Trophoblast cell (in vitro differentiated cells and primary cell): ENCODE measurements at places on chromosomes 5 and 9.

- DNase-seq: peak; percentile 12
Measured at GRCh38 chr9:8857926-8858595, 1058.5 kb upstream of the DMAC1 start.

GRCh38 chr5:149475777-149476176 is 75.5 kb downstream of the CSNK1A1 start:
- DNase-seq: no peak

DNA sequence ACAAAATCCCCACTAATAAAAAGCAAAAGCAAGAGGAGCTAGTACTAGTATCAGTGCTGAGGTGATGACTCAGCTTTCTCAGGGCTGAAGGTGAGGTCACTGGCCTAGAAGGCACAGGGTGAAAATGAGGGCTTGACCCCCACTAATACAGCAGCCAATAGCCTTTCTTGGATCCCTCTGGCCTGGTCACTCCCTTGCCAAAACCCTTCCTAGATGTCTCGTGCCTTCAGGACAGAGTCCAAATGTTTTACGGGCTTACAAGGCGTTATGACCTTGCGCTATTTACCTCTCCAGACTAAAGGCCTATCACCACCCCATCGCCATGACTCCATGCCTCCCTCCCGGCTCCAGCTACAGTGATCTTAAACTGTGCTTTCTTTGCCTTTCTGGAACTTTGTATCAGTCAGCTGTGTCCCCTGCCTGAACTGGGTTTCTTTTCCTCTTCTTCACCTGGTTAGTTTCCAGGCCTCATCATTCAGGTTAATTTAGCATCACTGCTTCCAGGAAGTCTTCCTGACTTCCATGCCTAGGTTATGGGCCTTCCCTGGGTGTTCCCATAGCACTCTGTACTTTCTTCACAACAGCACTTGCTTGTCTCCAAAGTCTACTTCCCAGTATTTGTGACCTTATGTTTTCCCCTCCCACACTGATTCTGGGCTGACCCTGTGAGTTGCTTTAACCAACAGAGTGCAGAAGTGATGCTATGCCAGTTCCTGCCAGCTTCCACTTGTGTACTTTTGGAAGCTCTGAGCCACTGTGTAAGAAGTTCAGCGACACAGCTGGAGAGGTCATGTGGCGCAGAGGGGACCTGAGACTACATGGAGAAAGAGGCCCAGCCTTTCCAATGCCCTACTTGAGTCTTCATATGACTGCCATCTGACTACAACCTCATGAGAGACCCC is 4.2 kb upstream of the DELE1 start:
- DNase-seq: no peak

GRCh38 chr5:117982691-117983090 is 1005.7 kb downstream of the DTWD2 start:
- DNase-seq: no peak

DNA sequence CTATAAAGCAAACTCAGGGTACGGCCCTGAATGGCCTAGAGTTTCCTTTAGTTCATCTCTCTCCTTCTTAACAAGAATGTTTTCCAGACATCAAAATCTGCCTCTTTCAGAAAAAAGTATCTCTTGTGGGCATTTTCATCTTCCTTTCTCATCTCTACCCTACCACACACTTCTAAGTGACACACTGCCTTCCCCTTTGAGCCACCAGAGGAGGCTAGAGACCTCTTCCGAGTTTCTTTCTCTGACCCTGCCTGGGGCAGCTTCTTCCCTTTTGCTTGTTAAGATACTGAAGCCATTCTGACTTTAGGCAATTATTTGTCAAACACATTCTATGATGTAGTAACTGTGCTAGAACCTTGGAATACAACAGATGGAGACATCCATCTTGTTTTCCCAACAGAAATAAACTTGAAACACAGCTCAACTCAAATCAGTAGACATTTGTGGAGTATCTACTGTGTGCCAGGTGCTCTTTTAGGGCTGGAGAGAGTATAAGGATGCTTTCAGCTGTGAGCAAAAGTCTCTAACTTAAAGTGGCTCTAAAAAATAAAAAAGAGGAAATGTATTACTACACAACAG is 8.6 kb upstream of the SV2C start:
- peak; percentile 27 for DNase-seq

DNA sequence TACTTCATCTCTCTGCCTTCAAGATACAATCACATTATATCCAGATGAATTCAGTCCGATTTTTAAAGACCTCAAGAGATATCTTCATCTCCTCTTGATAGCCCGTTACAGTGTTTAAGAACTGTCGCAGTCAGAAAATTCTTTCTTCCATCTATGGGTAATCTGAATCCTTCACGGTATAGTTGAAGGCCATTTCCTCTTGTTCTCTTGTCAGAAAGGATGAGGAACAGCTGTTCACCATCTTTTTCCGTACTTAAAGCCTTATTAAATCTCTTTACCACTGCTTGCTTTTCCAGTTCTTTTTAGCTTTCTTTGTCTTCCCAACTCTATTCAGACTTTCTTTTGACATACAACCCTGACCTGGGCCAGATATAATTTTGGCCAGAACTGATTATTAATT is 121.8 kb downstream of the XRCC4 start:
- no peak for DNase-seq

GRCh38 chr5:127074466-127074865 is 1.2 kb upstream of the C5orf63 start:
- no peak for DNase-seq

GRCh38 chr9:132585954-132586829 is 3.8 kb downstream of the BARHL1 start:
- DNase-seq: no peak

DNA sequence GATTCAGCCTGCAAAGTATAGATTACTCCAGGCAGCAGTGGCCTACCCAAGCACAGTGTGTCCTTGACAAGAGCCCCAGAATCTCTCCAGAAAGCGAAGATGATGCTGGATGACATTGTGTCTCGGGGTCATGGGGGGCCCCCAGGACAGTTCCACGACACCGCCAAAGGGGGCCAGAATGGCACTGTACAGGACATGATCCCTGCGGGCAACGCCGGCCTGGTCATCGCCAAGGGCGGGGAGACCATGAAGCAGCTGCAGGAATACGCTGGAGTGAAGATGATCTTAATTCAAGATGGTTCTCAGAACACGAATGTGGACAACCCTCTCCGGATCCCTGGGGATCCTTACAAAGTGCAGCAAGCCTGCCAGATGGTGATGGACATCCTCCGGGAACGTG is 107.0 kb upstream of the MTAP start:
- no peak for DNase-seq

DNA sequence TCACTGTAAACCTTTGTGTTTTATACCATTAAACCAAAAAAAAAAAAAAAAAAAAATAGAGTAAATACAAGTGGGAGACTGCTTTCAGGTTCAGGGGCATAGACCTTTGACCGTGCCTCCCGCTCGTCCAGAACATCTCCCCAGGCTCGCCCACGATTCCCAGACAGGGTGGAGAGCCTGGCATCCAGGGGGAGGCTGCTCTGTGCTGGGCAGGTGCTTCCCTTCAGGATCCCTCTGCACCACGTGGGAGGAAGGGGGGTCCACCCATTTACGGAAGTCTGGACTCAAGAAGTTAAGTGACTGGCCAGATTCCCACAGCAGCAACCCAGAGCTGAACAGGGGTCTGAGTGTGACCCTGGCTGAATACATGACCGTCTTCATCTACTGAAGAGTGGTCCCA is 125.4 kb upstream of the LMX1B start:
- DNase-seq: no peak

GRCh38 chr5:15215056-15215455 is 284.9 kb upstream of the FBXL7 start:
- no peak for DNase-seq

- DNase-seq: no peak
Measured at GRCh38 chr9:124684169-124684568, 86.9 kb downstream of the NR6A1 start.

DNA sequence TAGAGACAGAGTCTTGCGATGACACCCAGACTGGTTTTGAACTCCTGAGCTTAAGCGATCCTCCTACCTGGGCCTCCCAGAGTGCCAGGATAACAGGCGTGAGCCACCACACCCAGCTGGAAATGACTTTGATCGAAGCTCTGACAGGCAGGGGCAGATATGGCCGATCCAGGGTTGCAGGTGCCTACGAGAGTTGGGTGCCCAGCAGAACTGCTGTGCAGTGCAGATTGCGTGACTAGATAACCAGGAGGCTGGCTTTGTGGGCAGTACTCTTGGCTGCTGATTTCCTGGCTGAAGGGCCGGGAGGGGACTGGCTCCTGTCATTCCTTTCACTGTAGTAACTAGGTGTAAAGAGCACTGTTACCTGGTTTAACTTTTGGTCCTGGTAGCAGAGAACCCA is 11.8 kb downstream of the TBC1D13 start:
- no peak for DNase-seq

DNA sequence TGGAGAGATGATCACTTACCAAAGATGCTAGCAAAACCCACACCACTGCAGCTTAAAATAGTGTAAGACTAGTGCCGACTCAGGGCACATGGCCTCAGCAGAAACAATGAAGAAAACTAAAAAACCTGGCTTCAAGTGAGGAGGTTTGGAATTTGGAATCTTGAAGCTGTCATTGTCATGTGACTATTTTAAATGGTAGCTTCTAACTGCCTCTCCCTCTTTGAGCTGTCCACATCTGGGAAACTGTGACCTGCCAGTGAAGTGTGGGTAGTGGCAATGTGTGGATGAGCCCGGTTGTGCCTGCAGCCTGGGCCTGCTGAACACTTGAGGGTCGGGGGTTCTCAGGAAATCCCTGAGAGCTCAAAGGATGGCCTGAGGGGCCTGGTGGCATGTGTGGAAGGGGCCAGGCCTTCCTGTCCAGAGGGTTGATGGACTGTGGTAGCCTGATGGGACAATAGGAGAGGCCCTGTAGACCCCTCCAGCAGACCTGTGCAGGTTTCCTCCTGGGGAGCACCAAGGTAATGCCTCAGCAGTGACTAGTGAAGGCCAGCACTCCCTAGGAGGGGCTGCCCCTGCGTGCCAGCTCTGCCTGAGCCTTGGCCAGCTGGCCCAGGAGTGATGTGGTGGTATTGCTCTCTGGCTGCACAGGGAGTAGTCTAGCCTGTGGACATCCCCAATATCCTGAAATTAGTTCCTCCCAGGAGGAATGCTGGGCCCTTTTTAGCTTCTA is 13.6 kb downstream of the USP20 start:
- no peak for DNase-seq

- no peak for DNase-seq
Measured at GRCh38 chr5:16784843-16785791, 151.0 kb downstream of the MYO10 start.

DNA sequence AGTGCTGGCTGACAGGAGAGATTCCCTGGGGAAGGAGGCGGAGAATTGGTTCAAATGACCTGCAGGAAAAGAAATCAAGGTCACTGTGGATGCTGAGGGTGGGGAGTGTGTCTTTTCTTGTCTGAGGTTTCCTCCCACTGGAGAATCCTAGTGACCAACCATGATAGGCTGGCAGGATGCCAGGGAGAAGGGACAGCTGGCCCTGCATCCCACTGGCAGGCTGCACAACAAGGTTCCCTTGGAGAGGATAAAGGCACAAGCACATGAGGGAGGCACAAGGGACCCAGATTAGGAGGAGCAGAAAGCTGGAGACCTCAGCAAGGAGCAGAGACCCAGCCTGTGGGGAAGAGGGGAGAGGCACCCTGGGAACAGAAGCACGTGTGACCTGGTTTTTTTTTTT is 11.4 kb upstream of the ZDHHC12 start:
- no peak for DNase-seq

- no peak for DNase-seq
Measured at GRCh38 chr9:2050236-2050635, 35.1 kb downstream of the SMARCA2 start.

- DNase-seq: peak; percentile 59
Measured at GRCh38 chr5:179123109-179123426, 62.9 kb downstream of the ZNF354C start.

DNA sequence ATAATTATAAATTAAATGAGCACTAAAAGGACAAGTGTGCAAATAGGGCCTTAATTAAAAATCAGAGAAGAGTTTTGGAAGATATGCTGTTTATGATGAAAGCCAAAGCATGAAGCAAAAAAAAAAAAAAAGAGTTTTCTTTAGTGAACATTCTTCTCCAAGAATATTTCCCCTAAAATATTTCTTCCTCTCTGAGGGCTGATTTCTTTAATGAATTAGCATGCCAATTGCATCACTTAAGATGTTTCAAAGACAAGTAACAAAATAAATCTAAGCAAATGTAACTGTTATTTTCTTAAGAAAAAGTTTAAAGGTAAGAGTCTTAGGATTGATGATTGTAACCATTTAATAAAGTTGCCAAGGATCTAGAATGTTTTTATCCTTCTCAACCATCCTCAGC is 81.6 kb upstream of the MPDZ start:
- no peak for DNase-seq

GRCh38 chr5:74107899-74108298 is 481.9 kb downstream of the ARHGEF28 start:
- no peak for DNase-seq

- DNase-seq: no peak
Measured at GRCh38 chr5:112649882-112650281, 87.8 kb upstream of the APC start.

- DNase-seq: no peak
Measured at GRCh38 chr9:90724880-90725279, 76.7 kb upstream of the SYK start.

DNA sequence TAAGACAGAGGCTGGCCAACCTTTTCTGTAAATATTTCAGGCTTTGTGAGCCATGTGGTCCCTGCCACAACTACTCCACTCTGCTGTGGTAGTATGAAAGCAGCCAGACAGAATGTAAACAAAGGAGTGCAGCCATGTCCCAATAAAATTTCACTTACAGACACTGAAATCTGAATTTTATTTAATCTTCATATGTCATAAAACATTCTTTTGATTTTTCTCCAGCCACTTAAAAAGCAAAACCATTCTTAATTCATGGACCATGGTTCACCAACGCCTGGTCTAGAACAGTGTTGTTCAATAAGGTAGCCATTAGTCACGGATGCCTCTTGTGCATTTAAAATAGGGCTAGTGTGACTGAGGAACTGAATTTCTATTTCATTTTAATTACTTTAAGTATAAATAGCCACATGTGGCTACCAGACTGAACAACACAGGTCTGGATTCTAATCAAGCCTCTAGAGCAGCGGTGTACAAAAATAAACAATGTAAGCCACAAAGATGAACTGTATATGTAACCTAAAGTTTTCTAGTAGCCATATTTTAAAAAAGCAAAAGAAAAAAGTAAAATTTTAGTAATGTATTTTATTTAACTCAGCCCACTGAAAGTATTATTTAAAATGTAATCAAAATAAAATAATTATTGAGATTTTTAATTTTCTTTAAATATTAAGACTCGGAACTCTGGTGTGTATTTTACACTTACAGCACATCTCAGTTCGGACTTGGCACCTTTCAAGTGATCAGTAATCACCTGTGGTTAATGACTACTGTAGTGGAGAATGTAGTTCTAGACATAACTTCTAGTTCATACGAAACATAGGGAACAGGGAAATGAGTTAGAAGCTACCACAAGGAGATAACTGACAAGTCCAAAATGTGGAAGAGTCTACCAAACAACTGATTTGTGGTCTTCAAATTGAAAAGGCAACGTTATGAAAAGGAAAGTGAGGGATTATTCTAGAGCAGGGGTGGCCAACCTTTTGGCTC is 14.3 kb downstream of the GEMIN5 start:
- no peak for DNase-seq
